ENCODE measurements at places on chromosomes 7 and 10. TPM values are rescaled to one million over a fixed set of nuclear protein-coding genes. Genes with fewer than 3 reads are reported as not detected.

CYP2C9 gene
- total RNA-seq, result not detected

CADPS2 gene
- total RNA-seq, result 0.07 TPM

SPDYE2 gene
- total RNA-seq, result not detected

ERVW-1 gene
- total RNA-seq, result not detected

Measured in A549 treated with CpdA at 1 μM for 4 hours (cell line).